ENCODE measurements at places on chromosomes 12 and 14.

DNA sequence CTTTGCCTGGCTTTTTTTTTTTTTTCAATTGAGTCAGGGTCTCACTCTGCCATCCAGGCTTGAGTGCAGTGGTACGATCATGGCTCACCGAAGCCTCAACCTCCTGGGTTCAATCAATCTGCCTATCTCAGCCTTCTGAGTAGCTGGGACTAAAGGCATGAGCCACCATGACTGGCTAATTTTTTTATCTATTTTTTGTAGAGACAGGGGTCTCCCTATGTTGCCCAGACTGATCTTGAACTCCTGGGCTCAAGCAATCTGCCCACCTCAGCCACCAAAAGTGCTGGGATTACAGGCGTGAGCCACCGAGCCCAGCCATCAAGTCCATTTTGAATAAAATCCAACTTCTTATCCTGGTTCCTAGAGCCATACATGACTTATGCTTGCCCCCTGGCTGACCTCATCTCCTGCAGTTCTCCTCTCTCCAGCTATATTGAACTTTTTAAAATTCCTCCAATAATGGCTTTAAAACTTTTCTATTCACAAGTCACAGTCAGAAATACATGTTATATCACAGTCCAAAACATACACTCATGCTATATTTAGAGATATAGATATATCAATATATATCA, 10.4 kb upstream of the RND1 start:
- no peak for DNase-seq

DNA sequence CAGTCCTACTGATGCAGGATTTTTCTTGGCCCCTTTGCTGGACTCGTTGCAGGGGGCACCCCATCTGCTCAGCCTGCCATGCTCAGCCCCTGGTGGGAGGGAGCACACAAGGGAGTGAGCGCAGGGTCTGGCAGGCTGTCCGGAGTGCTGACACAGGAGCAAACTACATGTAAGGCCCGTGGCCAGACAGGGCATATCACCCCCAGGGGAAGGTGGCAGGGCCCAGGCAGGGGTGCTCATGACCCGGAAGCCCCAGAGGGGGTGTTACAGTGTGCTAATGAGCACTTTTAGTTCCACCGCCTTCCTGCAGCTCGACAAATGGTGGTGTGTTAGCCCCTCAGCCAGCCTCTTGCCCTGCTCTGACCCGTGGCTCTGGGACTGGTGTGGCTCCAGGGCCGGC, 645.6 kb upstream of the TMEM132C start:
- DNase-seq: no peak

- DNase-seq: peak; percentile 40
Measured at GRCh38 chr12:112303004-112303403, 79.2 kb downstream of the HECTD4 start.

GRCh38 chr12:79378496-79378895, 312.3 kb downstream of the PAWR start:
- DNase-seq: no peak

DNA sequence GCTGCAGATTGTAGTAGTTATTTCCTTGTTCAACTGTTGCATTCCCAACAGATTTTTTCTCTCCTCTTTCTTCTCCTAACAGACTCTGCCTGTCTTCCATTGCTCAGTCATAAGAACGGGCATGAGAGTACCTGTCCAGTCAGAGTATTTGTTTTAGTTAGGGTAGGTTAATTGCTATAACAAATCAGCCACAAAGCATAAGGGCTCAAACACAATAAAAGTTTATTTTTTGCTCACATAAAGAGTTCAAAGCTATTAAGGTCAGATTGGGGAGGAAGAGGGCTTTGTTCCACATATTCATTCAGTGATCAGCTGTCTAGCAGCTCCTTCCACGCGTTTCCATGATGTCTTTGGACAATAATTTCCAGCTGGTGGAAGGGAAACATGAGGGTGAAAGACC, 92.8 kb upstream of the PLXNC1 start:
- DNase-seq: no peak

All from activated T-cell treated with anti-CD3 and anti-CD28 coated beads for 24 hours (primary cell).